Thoracic aorta (tissue), 2 donors: ENCODE measurements at places on chromosomes 6 and 20.

DNA sequence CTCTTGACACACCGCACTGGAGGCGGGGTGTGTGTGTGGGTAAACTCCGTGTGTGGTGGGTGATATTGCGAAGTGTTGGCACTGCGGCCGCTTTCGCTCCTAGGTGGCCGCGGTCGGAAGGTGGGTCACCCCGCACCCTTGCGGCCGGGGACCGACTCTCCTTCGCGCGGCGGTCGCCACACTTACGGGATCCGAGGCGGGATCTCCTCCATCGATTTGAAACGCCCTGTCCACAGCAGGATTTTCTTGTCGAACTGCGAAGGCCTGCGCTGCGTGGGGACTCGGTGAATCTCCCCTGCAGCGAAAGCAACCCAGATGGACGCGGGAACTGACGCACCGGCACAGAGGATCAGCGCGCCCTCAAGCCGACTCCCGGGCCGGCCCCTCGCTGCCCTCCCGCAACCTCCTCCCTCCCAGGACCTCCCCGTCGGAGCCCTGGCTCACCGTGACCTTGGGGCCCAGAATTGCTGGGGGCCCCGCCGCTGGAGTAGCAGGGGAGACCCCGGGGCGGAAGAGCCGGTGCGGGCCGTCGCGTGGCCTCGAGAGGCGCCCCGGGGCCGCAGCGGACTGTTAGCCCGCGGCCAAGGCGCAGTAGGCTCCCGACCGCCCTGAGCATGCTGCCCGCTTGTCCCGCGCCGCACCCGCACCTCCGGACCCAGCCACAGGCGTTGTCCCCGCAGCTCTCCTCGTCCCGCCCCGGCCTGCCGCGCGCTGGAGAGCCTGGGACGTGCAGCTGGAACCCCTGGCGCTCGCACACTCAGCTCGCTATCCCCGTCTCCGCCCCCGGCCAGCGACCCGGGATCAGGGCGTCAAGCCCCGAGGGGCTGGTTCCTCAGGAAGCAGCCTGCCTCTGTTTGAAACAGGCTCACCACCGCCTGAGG is at the start of gene FAM162B:
Gene FAM162B (minus strand): TSS at position 759 of the 881 bp plus-strand sequence. CDS start 143 bp downstream, at position 616.
- DNase-seq = no peak

GRCh38 chr20:56429502-56429901 is 17.4 kb downstream of the CASS4 start:
- no peak for DNase-seq

DNA sequence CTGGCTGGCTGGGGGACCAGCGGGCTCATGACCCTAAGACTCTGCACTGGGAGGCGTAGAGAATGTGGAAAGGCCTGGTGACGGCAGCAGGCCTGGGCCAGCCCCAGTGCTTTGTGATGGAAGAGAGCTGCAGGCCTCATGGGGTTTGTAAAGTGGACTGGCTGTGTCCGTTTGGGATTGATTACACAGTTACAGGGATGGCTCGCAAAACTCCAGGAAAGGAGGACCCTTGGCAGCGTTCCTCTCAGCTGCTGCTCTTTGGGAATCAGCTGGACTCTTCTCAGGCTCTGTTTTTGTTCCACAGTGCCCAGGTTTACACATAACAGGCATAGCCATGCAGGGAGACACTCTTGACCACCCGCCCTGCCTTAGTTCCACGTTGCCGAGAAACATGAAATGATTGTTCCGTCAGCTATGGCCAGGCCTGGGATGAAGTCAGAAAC is 89.0 kb downstream of the SLX4IP start:
- no peak for DNase-seq

DNA sequence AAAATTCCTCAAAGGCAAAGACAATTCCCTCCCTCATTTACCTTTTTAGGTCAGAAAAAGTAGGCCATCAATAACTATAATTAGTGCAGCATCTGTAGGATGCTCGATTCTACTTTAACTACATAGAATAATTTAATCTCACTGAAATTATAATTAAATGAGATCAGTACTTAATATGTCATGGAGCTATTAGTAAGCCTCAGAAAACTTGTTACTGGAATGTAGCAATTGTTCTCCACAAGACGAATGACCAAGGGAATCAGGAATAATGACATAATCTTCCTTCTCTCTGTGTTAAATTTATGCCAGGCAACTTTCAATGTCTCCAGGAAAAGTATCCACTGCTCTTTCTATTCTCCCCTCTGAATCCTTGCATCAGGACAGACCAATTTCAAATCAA is 34.1 kb downstream of the SESN1 start:
- DNase-seq = no peak

GRCh38 chr6:144696610-144697368 is 411.7 kb downstream of the UTRN start:
- DNase-seq = no peak

DNA sequence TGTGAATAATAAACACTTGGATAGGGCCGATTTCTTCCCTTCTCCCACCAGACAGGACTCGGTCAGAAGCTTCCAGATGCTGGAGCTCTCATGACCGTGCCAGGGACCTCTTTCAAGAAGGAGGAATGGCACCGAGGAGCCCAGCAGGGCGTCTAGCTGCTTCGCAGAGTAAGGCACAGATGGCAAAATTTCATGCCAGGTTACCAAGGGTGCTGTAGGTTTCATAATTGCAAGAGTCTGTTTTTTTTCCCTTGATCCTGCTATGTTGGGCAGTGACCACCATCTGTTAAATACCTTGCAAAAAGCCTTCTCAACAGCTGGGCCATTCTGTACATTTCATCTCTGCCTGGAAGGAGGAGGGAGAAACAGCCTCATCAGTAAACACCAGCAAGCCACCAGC is 111.8 kb downstream of the EDN3 start:
- DNase-seq = no peak

DNA sequence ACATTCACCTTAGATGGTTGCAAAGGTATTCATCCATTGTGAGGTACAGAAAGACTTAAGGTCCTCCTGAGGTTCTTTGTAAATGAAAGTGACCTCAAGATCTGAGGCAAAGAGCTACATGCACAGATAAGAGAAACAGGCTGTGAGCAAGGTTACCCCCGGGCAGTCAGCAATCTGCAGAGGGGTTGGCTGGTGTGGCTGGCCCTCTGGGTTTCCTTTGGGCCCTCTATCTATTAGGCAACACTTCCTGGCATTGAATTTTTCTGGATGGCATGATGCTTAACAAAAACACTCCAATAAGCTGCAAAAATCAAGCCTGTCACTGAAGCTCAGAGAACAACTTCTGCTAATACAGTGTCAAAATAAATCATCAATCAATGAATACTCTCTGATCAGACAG is 48.9 kb upstream of the RALGAPA2 start:
- no peak for DNase-seq

- DNase-seq = no peak
Observed at GRCh38 chr6:137736048-137736818, 130.8 kb upstream of the TNFAIP3 start.

- no peak for DNase-seq
Observed at GRCh38 chr6:30035784-30036183, 25.3 kb upstream of the POLR1H start.

DNA sequence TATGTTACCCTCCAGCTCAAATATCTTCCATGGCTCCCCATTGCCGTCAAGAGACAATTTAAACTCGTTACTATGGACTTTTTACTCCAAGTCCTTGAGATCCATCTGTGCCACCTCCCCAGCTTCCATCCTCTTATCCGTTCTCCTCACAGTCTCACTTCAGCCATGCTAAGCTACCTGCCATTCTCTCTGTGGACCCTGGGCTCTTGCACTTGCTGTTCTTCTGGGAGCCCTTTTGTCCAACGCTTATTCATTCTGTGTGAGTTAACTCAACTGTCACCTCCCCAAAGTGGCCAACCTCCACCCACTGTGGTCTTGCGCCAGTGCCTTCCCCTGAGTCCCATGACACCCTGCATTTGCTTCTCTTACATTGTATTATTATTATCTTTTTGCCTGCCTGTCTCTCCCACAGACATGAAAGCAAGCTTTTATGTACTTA is 132.4 kb downstream of the BCAS1 start:
- no peak for DNase-seq

DNA sequence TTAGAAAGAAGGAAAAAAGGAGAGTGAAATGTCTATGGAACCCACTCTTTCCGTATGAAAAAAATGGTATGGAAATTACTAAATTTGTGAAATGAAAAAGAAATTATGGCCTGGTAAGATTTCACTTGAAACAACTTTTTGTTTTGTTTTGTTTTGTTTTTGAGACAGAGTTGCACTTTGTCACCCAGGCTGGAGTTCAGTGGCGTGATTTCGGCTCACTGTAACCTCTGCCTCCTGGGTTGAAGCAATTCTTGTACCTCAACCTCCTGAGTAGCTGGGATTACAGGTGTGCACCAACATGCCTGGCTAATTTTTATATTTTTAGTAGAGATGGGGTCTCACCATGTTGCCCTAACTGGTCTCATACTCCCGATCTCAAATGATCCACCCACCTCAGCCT is 17.8 kb upstream of the GSTA5 start:
- no peak for DNase-seq

DNA sequence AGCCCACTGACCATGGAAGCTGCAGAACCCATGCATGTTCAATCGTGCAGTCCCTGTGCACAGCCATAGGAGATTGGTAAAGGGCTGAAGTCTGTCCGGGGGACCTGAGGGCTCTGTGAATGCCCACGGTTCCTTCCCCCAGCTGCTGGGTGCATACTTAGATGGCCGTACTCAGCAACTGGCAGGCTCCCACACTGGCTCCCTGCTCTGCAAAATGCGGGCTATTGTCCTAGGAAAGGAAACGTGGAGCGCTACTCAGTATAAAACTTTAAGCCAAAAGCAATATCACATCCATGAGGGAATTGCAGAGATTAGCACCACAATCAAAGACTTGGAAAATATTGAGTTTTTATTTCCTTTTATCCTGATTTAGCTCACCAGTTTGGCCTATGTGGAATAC is 202.0 kb downstream of the WDR27 start:
- DNase-seq = no peak

GRCh38 chr20:43372051-43372450 is 85.6 kb upstream of the SRSF6 start:
- DNase-seq = no peak

DNA sequence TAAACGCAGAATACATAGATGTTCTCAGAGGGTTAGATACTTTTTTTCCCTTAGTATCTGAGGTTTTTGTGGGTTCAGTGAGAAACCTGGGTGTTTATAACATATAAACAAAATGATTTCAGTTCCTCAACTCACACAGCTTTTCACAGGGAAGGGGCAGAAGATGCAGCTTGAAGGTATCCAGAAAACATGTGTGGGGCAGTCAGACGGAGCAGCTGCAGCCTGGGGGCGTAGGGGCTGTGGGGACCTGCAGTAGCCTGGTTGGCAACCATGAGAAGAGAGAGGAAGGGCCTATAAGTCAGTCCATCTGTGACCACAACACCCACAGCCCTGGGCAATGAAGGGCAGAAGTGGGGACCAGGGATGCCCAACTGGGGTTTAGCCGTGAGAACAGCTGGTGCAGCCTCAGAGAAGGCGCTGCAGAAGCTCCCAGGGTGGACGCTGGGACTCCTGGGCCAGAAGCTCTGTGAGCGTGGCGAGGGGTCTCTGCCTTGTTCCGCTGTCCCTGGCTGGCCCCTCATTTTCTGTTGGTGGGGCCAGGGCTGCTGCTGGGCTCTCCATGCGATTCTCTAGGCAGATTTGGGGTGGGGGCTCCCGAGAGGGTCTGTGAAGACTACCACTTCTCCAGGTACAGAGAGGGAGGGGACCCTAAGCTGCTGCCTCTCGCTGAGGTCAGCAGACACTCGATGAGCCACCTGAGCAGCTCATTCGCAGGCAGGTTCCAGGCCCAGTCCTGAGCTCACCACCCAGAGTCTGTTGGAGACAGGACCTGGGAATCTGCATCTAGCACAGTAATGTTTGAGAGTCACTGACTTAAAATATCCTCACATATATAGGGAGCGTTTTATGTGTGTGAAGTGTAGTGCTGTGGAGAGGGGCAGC is 181.2 kb downstream of the ZDHHC14 start:
- no peak for DNase-seq

DNA sequence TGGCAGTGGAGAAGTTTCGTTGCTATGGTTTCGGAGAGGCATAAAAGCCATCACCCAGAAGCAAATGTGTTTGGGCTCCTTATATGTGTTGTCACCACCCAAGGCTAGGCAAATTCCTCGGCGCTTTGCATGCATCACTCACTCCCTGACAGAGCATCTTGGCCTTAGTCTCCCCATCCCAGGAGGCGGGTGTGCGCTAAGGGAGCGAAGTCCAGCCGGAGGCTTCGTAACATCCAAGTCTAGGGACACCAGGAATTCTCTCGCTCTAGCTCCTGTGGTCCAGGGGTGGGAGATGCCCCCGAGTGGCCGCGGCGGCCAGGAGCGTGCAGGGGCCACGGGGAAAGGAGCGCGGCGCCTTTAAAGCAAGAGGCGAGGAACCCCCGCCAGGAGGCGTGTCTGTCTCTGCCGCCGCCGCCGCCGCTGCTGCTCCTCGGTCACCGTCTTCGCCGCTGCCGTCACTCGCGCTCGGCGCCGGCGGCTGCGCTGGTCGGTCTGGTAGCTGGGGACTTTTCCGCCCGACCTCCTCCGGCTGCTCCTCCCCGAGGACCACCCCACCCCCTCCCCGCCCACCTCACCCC is at the start of gene GRIK2:
Gene GRIK2 (plus strand): TSS at position 458 of the 578 bp plus-strand sequence.
- no peak for DNase-seq

GRCh38 chr20:63496596-63497120 is 2.2 kb downstream of the EEF1A2 start:
- no peak for DNase-seq

- DNase-seq = no peak
Observed at GRCh38 chr6:151761851-151762250, 45.6 kb upstream of the ESR1 start.

DNA sequence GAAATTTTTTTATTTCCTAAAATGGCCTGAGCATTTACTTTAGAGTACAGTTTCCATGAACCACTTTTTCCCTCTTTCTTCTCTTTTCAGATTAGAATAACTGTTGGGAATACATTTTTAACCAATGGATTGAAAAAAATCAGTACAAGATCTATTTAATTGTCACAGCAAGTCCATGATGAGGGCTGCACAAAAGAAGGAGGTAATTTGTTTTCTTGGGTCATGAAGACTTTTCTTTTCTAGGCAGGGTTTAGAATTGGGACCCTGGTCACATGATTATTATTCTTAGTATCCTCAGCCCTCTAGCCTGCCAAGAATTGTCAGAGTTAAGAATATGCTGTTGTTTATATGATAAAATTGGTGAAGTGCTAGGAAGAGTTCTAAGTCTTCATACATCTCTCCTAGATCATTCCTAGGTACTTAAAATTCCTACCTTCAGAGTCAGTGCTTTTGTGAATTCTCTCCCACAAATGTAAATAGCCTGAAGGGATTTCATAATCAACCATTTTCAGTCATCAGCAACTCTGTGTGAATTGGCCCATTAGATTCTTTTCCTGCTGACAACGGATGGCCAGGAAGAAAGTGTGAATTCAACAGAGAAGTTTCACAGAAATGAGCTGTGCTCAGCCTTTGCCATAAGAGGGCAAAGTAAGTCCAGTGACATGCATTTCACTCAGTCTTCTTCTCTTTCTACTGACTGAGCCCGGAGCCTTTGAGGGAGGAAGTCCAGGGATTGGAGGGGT is 32.4 kb upstream of the TPBG start:
- DNase-seq = no peak

DNA sequence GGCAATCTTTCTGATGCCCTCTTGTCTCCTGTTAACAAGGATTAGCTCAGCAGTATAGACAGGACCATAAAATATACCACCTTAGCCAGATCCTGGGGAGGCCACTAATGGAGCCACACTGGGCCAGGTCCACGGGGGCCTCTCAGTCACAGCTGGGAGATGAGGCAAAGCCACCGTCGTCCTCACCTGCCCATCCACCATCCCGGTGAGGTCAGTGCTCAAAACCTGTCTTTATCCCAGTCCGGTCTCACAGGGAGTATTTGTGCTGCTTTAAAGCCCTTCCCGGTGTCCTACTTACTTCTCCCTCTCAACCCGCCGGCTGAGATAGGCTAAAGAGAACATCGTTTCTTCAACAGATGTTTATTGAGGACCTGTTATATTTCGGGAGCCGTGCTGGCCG is 104.3 kb downstream of the EDN3 start:
- DNase-seq = no peak
